HuH-7 (cell line): ENCODE measurements at places on chromosomes 11 and 22.

- DNase-seq, result peak; percentile 59
Measured at GRCh38 chr11:65454696-65455456, 32.3 kb downstream of the NEAT1 start.

GRCh38 chr11:79312617-79313529 is 128.0 kb downstream of the TENM4 start:
- DNase-seq, result no peak

- DNase-seq, result no peak
Measured at GRCh38 chr11:46020084-46020599, 97.7 kb downstream of the LARGE2 start.

GRCh38 chr11:105372206-105372605 is 232.6 kb upstream of the CARD18 start:
- DNase-seq, result no peak

DNA sequence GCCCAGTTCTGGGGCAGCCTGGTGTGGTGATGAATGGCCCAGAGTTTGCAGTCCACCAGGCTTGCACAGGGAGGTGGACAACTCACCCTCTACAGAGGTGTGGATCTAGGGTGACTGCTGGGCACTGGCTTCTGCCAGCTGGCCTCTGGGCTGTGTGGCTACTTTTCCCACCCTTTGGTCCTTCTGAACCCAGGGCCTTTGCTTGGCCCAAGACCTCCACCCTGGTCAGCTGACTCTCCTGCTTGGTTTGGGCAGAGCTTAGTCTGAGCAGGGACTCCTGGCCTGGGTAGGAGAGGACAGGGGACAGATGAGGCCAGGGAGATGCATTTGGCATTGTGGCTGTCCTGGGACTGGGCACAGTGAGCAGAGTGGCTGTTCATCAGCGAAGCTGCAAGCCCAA is 83.0 kb upstream of the SHANK2 start:
- no peak for DNase-seq

DNA sequence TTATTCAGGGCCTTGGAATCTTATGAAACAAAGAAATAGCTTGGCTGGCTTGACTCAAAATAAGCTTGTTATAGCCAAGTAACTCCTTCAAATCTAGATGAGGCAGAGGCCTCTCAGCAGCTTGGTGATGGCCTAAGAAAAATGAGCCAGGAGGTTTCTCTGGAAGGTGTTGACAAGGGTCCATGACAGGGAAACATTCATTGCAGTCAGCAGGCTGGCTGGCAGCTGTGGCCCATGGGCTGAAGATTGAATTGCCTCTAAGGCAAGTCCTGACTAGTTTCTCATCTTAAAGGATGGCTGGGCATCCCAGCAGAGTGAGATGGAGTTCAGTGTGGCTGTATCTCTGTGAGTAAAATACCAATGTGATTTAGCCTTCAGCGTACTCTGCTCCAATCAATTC is 441.0 kb downstream of the NELL1 start:
- DNase-seq, result no peak

GRCh38 chr22:32127904-32128303 is 31.2 kb downstream of the C22orf42 start:
- DNase-seq, result no peak

DNA sequence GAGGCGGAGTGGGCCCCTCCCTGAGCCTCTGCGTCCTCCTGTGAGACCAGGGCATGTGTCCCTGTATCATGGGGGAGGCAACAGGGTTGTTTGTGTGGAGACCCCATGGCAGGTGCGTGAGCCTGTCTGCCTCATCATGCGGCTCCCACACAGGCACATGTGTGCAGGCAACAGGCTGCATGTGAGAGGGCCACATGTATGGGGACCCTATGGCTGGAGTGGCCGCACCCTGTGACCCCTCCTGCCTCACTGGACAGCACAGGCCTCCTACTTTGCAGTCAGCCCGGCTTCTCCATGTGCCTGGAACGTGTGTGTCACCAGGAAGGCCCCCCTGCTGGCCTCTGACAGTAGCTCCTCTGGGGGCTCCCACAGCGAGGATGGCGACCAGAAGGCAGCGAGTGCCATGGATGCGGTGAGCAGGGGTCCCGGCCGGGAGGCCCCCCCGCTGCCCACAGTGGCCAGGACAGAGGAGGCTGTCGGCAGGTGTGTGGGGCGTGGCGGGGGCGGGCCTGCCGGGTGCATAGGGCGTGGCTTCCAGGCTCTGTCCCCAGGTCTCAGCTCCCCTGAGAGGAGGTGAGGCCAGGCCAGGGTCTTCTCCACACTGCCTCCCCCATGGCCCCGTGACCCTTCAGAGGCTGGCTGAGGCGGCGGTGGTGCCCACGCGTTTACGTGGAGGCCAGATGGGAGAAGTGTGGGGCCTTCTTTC is 34.1 kb downstream of the SBF1 start:
- no peak for DNase-seq

DNA sequence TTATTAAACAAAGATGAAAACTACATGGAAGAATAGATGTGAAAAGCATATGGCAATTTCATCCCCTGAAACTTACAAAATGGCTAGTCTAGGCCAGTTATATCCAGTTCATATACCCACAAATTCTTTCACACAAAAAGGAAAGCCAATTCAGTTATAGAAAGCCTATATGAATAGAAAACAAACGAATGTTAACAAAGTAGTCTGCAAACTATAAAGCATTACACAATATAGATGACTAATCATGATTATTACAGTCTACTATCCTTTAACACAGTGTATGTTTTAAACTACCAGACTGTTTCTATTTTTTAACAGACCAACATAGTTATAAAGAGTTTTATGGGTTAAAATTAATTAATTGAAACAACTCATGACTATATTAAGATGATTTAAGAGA is 12.1 kb downstream of the DCUN1D5 start:
- no peak for DNase-seq

GRCh38 chr22:46972901-46973831 is 210.7 kb downstream of the TBC1D22A start:
- no peak for DNase-seq

DNA sequence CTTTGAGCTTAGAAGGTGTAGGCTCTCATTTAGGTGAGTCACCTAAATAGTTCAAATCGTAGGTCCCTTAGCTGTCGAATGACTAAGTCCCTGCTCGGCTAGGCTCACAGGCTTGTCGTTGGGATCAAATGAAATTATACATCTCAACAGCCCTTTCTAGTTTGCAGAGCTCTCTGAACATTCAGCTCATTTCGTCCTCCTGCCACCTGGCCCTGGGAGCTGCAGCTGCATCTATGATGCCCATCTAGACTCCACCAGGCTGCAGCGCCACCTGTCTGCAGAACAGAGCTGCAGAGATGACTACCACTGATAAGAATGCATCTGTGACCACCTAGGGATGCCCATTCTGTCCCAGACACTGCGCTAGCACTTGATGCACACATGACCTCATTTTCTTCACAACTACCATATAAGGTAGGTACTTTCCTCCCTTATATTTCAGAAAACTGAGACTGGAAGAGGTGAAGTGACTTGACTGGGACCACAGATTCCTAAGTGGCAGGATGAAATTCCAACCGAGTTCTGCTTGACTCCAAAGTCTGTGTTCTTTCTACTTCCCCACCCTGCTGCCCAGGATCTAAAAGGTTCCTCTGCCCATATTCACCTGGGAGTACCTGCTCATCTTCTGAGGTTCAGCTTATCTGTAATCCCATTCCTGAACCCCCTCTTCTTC is 141.1 kb upstream of the NARS2 start:
- DNase-seq, result peak; percentile 42

DNA sequence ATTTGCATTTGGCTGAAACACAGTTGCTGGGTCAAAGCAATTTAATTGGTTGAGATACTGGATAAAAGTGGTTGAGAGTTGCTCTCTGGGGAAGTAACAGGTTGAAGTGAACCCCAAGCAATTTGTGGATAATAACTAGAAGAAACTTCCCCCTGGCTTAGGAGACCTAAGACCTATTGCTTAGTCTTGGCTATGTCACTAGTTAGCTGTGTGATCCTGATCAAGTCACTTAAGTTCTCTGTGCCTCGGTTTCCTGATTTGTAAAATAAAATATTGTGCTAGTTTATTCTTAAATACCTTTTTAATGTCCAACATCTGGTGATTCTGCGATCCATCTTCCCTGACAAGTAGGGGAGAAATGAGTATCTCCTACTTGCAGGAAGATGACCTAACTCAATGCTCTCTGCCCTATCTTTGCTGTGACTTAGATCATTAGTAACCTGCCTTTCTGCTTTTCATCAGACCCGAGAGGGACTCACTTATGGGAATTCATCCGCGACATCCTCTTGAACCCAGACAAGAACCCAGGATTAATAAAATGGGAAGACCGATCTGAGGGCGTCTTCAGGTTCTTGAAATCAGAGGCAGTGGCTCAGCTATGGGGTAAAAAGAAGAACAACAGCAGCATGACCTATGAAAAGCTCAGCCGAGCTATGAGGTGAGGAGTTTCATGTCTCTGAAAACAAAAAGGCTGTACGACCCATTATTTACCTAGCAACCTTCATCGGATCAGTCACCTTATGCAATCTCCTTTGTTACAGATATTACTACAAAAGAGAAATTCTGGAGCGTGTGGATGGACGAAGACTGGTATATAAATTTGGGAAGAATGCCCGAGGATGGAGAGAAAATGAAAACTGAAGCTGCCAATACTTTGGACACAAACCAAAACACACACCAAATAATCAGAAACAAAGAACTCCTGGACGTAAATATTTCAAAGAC is 37.5 kb downstream of the EHF start:
- no peak for DNase-seq

DNA sequence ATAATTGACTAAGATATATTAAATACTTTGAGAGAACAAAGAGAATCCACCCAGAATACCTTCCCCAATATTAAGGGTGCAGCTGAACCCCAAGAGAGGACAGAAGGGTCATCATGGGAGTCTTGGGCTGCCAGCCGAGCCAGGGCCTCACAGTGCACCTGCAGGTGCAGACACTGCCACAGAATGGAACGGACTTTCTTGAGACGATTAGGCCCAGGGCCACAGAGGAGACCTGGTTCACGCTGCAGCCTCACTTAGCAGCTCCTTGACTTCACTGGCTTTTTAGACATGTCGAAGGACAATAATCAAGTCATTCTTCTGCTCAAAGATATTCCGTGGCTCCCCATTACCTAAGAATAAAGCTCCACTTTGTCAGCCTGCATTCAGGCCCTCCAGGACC is 100.6 kb downstream of the PHF21B start:
- DNase-seq, result no peak

DNA sequence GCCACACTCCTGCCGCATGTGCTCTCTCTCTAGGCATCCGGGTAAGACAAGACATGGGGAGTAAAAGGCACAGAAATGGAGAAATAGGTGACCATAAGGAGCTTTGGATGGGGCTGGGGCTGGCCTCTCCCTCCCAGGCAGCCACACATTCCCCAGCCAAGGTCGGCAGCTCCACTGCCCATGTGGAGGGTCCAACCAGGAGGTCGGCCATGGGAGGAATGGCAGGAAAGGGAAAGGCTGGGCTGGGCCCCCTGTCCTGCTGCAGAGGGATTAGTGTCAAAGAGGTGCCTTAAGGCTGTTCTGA is 460 bp upstream of the MUC5AC start:
- DNase-seq, result no peak

DNA sequence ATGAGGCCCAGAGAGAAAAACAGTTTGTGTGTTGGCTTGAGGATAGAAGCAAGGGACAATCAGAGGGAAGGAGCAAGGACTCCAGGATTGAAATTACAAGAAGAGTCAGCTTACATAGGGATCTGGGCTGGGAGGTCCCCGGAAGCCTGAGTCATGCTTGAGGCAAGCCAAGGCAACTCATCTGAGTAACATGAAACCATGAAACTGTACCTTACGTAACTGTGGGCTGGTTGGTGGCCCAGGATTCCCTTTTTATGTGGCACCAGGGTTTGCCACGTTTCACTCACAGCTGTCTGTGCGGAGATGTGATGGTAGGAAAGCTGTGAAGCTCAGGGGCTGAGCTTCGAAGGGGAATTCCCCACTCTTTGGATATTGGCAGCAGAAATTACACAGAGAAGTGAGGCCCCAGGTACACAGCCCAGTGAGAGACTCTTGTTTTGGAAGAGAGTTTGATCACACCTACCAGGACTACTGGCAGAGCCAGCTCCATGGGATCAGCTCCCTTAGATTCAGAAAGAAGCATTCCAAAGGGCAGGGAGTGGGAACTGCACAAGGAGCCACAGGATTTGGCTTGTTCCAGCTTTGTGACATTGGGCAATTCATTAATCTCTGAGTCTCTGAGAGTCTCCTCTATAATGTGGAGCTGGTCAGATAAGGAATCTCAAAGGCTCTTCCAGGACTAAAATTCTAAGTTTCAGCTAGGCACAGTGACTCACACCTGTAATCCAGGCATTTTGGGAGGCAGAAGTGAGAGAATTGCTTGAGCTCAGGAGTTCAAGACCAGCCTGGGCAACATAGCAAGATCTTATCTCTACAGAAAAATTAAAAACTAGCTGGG is 7.8 kb downstream of the SLC5A1 start:
- peak; percentile 62 for DNase-seq

GRCh38 chr22:46770726-46771125 is 8.3 kb downstream of the TBC1D22A start:
- no peak for DNase-seq

- no peak for DNase-seq
Measured at GRCh38 chr22:39454385-39454871, 2.4 kb upstream of the MGAT3 start.

GRCh38 chr22:39360674-39361413 is 11.1 kb downstream of the SYNGR1 start:
- no peak for DNase-seq

DNA sequence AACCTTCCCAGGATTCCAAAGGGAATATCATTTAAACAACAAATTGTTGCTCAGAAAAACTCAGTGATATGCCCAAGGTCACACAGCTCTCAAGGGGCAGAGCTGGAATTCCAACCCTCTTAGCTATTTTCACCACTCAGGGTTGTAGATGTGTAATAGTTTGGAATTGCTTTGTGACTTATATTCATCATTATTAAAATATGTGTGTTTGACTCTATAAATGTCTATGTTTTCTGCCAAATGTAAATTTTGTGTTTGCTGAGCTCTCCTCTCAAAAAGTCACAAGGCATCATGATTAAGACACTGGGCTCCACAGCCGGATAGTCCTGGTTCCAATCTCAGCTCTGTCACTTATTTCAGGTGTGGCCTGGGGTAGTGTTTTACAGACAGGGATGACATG is 407.3 kb downstream of the TMEM135 start:
- DNase-seq, result no peak

DNA sequence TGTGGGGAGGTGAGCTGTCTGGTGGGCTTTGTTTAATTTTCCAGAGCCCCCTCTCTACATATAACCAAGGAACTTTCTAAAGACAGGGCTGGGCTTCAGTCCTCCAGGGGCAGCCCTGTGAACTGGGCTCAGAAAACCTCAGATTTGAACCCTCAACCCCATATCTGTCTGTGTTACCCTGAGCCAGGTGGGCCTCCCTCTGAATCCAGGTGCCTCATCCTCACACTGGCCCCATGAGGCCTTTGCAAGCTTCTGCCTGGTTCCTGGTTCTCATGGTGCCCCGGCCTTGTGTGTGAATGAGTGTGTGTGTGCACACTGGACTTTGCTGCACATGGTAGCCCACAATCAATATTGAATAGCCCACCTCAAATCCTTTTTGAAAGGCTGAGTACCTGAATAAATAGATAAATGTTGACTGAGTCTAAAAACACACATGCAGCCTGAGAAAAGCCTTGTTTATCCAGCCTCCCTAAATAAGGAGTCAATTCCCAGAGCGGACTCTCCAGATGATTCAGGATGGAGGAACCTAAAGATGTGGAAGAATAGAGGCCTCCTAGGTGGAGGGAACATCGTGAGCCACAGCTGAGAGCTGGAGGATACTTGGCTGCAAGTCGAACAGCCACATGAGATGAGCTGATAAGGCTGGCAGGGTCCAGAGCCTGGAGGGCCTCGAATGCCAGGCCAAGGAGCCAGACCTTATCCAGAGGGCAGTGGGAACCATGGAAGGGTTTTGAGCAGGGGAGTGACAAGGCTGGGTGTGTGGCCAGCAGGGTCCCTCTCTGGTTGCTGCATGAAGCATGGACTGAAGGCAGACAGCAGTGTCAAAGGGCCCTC is 28.1 kb upstream of the P2RY2 start:
- DNase-seq, result no peak
